Brain pericyte (primary cell): ENCODE measurements at places on chromosomes 5 and 9.
A peak's percentile ranks its signal among the peaks of the same experiment; 100 is the strongest.

DNA sequence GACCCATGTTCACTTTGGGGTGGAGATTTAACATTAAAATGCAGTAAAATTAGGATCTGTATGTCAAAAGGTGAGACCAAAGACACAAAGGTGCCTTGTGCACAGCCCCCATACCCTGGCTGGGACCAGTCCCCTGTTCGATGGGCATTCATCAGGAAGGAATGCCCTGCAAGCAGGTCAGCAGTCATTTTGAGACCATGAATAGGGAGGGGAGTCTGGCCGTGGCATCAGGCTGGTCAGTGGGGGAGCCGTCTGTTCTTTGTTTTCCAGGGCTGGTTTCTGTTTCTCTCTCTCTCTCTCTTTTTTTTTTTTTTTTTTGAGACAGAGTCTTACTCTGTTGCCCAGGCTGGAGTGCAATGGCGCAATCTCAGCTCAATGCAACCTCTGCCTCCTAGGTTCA is 68.9 kb upstream of the GOLM1 start:
- no peak for DNase-seq

DNA sequence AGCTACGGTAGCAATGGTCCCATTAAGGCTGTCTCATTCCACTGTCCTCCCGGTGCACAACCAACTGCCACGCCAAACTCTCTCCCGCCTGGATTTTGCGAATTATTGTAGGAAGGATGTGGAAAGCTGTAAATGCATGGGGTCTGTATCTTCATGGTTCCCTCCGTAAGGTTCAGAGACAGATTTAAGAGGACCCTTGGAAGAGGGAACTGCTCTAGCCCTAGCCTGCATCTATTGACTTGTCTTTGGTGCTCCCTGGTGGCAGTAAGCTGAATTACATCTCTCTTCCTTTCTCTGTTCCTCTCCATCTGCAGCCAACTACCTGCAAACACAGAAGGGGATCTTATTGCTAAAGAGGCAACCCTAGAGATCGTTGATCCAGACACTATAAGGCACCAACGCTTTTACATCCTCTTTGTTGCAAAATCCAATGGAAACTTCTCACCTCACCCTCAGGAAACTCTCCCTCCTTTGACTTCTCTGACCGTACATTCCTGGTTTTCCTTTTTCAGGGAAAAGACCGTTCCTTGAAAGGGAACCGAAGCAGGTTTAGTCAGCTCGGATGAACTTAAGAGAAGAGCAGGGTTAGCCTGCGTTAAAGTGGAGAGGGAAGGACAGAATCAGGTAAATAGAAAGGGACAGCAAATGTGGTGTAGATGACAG is 11.9 kb downstream of the CAPSL start:
- peak; percentile 11 for DNase-seq

DNA sequence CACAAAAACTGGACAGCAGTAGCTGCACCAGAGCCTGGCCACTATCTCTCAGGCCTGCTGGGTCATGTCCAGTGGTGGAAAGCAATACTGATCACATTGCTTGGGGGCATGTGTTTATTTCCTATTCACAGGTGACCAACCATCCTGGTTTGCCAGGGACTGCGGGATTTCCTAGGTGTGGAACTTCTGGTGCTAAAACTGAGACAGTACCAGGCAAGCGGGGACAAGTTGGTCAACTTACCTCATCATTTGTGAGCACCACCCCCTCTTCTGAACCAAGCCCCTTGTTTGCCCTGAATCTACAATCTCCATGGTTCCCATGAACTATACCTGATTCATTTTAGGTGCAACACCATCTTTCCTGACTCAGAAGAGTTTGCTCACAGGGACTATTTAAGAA is 81.3 kb downstream of the TNC start:
- no peak for DNase-seq

DNA sequence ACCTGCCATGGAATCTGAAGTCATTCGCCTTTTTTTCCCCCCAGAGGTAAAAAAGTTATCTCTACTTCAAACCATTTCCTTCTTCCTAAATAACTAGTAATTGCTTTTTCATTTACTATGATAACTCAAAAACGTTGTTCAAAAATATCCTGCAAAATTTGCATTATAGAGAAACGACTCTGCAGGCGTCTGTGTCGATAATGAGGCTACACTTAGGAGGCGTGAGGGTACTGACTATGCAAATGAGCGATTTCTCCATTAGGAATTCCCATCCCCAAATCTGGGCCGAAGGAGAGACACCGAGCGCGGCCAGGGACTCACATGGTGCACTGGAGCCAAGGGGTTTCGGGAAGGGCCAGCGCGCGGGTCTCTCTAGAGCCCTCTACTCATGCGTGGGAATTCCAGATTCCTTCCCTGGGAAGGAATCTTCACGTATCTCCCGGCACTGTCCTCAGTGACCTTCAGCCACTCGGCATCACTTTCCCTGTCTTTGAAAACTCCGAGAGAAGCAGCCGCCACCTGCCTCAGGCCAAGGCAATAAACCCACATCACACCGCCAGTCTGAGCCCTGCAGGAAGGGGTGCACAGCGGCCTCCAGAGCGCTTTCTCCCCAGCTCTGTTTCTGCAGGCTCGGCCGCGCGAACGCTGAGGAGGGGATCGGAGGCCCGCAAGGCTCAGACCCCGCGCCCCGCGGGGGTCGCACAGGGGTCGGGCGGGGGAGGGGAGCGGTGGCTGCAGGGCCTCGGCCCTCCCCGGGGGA is 718 bp upstream of the DENND4C start:
- DNase-seq = no peak

GRCh38 chr9:20043035-20043434 is 254.2 kb upstream of the SLC24A2 start:
- DNase-seq = no peak

- DNase-seq = peak; percentile 73
These were observed 42.3 kb upstream of the MOCS2 start for GRCh38 chr5:53151713-53152458.

- no peak for DNase-seq
These were observed 5.1 kb upstream of the CCDC192 start for GRCh38 chr5:127697894-127698600.

DNA sequence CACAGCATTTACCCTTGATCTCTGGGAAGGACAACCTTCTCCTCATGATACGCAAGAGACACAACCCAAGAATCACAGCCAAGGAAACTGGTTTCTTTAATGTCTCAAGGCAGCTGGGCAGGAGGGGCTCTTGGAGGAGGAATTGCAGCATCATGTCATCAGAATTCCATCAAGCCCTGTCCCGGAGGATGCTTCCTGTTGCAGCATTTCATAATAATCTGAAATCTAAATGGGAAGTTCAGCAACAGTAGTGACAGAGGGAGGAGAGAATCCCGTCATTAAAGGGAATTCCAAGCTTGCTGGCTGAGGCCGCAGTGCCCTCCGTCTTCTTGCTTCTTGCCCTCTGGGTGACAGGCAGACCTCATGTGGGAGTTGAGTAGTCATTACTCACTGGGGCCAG is 192.7 kb downstream of the TENT4A start:
- DNase-seq = no peak

GRCh38 chr9:9246726-9247125 is 1366.1 kb downstream of the PTPRD start:
- no peak for DNase-seq

DNA sequence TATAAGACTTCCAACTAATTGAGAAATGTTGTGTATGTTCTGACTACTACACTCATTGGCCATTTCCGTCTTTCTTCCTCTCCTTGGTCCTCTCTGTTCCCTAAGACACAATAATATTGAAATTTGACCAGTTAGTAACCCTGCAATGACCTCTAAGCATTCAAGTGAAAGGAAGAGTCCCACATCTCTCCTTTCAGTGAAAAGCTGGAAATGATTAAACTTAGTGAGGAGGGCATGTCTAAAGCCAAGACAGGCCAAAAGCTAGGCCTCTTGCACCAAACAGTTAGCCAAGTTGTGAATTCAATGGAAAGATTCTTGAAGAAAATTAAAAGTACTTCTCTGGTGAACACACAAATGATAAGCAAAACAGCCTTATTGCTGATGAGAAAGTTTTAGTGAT is 122.5 kb downstream of the PRR16 start:
- DNase-seq = no peak

DNA sequence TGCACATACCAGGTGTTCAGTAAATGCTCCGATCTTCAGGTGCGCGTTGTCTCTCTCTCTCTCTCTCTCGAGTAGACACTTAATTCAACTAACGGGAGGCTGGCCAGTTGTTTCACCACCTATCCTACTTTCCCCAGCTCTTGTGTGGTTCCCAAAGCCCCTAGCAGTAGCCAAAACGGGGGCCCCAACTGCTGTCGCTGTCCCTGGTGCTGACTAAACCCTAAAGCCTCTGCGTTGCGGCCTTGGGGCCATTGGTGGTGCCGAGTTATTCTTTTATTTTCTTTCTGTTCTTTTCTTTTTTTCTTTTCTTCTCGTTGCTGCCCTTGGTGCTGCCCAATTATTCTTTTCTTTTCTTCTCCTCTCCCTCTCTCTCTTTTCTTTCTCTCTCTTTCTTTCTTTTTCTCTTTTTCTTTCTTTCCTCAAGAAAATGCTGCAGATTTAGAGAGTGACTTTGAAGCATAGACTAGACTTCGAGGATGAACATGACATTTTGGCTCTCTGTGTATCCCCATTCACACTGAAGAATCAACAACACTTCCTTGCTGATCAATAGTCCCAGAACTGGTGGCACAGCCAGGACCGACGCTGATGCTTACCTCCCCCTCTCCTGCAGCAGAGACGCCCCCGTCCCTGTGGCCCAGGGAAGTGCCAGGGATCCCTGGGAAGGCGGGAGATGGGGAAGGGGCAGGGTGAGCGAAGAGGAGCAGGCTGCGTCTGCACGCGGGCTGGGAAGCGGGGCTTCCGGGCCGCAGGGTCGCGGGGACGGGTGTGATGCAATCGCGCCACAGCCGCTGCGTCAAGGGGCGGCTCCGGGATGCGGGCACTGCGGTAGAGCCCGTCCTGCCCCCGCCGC is at the start of gene FBLL1:
FBLL1 (plus strand) TSS at position 785 of the 853 bp plus-strand sequence. CDS start 200 bp downstream, outside the sequence.
- no peak for DNase-seq

GRCh38 chr9:120389867-120390266 is 190.1 kb downstream of the CDK5RAP2 start:
- DNase-seq = no peak

GRCh38 chr9:5586391-5586802 is 42.5 kb upstream of the RIC1 start:
- DNase-seq = no peak

- no peak for DNase-seq
These were observed 430.3 kb upstream of the ZNF462 start for GRCh38 chr9:106432631-106433030.

- DNase-seq = no peak
These were observed 224.9 kb downstream of the SNX18 start for GRCh38 chr5:54742417-54742891.

DNA sequence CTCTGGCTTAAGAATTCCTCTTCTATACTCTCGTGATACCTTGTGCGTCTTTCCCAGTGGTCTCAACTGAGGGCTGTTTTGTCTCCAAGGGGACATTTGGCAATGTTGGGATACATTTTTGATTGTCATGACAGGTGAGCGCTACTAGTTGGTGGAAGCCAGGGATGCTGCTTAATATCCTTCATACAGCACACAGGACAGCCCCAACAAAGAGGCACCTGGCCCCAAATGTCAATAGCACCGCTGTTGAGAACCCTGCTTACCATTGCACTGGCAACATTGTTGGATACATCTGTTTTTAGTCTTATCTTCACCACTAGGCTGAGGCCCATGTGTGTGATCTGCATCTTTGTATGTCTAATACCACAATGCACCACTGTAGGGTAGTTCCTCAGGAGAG is 114.1 kb downstream of the C9orf152 start:
- DNase-seq = no peak

DNA sequence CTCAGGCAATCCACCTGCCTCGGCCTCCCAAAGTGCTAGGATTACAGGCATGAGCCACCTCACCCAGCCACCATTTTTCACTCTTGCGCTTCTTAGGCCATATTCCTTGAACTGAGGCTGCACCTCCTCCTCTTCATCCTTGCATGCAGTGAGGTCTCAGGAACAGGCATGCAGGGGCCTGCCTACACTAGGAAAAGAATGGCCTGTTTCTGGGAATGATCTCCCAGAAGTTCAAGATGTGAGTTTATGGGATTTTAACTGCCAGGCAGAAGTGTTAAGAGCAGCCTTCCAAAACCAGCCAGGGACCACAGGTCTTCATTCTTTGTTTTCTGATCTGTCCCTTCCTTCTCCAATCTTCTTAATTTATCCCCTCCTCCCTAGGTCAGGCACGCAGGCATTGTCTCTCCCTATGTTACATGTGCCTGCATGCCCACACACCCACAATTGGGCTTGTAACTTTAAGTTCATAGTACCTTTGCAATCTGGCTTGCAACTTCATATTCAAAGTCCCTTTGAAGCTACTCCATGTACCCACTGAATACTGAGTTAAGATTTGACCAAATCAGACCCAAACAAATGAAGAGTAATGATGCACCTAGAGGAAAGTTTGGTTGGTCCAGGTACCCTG is 10.5 kb upstream of the HSPA4 start:
- DNase-seq = no peak

- DNase-seq = no peak
These were observed 28.4 kb upstream of the RNF130 start for GRCh38 chr5:180099733-180100611.

- DNase-seq = no peak
These were observed 81.1 kb upstream of the NR3C1 start for GRCh38 chr5:143484601-143485000.

DNA sequence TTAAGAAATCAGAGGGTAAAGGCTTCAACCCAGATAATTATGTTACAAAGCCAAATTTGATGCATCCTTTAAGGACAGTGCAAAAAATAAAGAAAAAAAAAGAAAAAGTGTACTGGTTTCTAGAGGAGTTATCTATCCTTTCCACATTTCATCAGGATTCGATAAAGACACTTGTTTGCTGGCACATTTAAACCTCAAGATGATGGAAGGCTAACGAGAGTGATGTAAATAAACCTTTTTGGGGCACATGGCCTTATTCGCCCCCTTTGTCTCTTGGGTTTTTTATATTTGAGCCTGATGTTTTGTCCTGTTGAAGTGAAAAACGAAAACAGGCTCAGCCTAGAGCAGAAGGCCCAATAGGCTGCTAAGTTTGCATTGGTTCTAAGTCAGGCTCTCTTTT is 416.5 kb downstream of the TAF11L14 start:
- no peak for DNase-seq

GRCh38 chr9:38282756-38283155 is 109.7 kb upstream of the ALDH1B1 start:
- DNase-seq = no peak

GRCh38 chr5:150544611-150545219 is 36.8 kb downstream of the NDST1 start:
- no peak for DNase-seq
